Fibroblast of lung (primary cell): ENCODE measurements at places on chromosomes 6 and 20. TPM values are rescaled to one million over a fixed set of nuclear protein-coding genes. Genes with fewer than 3 reads are reported as not detected.

DNA sequence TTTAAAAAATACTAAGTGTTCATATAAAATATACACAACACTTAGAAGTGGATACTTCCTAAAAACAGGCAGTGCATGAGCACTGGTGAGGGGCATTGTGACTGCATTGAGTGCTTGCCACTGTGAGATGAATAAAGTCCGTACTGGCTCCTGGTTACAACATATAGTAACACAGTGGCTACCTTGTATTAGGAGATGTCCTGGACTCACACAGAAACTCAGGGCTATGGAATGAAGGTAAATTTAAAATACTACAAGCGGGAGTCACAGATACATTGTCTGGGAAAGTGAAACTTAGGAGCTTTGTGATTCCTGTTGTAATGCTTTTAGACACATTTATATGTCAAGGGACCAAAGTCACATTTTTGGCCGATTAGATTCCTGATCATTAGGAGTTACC, 36.5 kb upstream of the HLA-G start:
- no peak for DNase-seq

DNA sequence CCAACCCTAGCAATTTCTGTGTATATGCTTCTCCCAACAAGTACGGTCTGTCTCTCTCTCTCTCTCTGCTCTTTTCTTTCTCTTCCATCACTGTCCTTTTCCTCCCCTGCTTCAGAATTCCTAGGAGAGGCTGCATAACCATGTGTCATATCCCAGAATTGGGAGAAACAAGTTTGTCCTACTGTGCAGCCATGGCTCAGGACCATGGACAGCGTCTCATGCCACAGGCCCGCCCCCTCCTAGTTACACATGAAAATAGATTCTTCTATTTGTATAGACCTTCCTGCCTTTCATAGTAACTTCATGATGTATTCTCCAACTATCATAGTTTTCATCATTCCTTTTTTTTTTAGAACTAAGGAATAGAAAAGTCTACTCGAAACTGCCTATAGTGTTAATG, 98.0 kb downstream of the FNDC1 start:
- DNase-seq: no peak

DNA sequence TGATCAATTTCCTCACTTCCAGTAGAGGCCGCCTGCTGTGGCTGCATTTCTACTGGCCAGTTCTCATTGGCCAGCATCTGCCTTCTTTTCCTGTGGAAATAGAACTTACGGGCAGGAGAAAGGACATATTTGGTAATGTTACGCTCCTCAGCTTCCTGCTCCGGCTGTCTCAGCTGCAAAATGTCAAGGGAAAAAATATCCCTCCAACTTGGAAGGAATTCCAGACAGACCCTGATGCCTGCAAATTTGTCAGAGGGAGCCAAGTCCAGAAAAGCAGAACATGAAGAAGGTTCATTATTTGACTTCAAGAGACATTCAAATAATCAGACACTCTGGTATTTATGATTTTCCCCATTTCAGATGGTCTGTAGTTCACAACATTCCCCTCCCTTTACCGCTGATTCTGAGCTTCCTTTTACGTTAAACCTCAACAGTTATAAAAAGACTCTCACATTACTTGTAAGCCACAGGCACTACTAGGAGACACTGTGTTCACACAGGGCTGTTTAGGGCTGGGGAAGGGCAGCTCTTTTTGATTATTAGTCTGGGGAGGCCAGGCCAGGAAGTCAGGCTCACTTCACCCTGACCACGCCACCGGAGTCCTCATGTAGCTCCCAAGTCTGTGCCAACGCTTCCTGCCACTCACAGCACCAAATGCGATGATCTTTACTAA, 179.6 kb upstream of the CCN2 start:
- DNase-seq: peak; percentile 85

- DNase-seq: no peak
Measured at GRCh38 chr6:165653196-165653595, 9.8 kb downstream of the PDE10A start.

DNA sequence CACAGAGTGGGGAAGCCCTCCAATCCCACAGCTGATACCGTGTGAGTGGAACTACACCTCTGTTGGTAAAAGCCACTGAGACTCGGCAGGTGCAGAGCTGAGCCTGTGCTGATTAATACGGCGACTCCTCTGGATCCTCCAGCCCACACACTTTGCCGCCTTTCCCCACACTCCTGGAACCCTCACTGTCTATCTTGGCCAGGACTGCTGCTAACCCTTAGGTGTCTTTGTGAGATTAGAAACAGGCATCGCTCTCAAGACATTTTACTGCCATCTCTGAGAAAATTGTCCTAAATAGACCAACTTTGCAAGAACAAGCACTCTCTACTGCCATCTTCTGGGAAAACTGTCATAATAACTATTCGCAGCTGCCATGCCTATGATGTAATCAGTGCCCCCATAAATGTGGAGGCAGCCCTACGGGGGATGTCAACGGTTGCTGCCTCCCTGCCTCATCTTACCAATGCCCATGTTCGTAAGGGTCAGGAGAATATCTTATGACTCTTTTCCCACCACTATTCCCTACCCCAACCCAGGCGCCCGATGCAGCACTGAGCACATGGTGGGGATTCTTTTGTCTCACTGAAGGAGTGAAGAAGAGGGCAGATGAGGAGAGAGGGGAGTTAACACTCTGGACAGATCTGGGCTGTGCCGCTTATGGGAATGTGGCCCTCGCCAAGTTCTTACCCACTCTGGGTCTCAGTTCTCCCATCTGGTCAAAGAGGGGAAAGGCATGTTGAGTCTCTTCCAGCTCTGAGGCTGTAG, 26.1 kb upstream of the KCNB1 start:
- DNase-seq: peak; percentile 40

GRCh38 chr20:36574366-36575135, 1.2 kb downstream of the TGIF2 start:
- DNase-seq: peak; percentile 23

DNA sequence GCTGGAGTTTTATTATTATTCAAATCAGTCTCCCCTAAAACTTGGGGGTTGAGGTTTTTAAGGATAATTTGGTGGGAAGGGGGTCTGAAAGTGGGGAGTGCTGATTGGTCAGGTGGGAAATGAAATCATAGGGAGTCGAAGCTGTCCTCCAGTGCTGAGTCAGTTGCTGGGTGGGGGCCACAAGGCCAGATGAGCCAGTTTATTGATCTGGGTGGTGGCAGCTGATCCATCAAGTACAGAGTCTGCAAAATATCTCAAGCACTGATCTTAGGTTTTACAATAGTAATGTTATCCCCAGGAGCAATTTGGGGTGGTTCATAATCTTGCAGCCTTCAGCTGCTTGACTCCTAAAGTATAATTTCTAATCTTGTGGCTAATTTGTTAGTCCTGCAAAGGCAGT, 146.0 kb upstream of the SPACA1 start:
- DNase-seq: no peak

DNA sequence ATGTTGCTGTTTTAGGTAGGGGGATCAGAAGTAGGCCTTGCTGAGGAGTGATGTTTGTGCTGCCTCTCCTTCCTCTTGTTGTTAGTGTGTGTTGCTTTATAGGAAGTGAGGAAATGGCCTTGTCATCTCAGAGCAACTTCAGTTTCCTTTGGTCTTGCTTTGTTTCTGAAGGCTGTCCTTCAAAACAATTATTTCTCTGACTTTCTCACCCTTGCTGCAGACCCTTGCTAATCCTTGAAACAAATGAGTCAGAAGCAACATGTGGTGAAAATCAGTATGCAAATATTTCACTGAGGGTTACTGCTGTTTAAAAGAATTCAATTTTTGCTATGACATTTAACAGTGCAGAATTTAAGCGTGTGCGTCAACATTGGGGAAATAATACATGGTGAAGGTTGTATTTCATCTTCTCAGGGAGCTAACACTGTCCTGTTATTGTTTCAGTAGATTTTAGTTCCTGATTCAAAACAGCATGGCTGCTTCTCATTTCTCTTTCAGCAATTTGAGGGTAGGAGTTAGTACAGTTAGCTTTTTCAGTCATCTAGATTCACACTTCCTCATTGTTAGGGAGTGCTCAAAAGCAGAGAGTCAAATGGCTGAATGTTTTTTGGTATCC, 13.8 kb downstream of the RNF144B start:
- no peak for DNase-seq

DNA sequence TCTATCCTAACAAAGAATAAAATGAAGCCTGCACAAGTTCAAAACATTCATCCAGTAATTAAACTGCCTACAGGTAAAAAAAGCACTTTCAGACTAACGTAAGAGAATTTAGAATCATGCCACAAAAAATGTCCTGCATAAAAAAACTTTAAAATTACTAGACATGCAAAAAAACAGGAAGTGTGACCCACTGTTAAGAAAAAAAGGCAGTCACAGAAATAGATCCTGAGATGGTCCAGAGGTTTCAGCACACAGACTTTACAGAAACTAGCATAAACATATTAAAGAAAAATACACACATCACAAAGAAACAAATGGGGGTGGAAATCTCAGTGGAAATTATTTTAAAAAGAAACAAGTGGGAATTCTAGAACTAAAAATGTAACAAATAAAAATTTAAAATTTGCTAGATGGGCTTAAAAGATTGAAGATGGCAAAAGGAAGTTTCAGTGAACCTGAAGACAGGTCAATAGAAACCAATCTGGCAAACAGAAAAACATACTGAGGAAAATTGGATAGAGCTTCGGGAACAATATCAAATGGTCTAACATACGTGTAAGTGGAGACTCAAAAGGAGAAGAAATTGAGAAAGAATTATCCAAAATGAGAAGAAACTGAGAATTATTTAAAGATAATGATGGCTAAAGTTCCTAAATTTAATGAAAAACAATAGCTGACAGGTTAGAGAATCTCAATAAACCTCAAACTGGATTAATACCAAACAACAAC, 3.4 kb upstream of the ZNF133 start:
- DNase-seq: peak; percentile 37

DNA sequence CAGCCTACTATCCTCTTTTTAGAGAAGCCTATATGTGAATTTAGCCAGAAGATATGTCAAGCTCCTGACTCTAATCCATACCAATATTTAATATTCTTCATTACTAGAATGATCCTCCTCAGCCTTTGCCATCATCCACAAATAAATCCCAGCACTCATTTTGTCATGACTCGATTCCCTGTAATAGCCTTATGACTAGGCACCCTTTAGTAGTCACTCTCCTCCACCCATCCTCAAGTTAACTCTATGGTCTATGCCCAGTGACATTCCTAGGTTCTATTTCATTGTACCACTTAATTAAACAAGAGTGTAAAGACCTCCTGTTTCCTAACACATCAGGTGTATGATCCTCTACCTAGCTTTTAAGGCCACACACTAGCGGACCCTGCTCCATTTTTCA, 450.4 kb upstream of the CITED2 start:
- no peak for DNase-seq

DNA sequence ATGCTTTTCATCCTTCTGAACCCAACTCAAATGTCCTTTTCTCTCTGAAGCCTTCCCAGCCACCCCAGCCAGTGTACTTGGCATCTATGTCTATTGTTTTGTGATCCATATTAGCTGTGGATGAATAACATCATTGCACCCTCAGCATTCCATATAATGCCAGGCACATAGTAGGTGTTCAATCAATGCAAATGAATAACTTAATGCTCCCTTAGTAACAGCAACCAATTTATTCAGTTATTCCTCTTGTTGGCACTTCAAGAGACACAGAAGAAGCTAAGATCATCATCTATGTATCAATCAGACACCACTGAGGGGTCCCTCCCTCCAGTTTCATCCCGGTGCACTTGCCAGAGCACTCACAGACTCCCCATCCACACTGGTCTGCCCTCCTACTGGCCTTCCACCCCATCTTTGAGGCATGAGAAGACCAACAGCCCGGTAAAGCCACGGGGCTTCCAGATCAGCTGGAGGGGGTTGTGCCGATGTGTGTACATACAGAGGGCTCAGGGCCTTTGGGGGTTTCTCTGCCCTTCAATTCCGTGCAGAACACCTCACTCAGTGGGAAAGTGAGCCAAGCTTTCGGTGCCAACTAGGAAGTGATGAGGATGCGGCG, 2.4 kb upstream of the TAF8 start:
- no peak for DNase-seq

GRCh38 chr6:31465718-31466117, 32.2 kb upstream of the MICB start:
- DNase-seq: no peak

Gene MCHR2
- 0.03 TPM in 1 of 2 replicates, not detected in the other for polyA plus RNA-seq

Gene DYNLT2
- 0.42 and 0.49 TPM in 2 replicates for polyA plus RNA-seq

Gene LINC00237
- not detected in 2 replicates for polyA plus RNA-seq

Gene LHFPL5
- not detected in 2 replicates for polyA plus RNA-seq
